Activated naive CD8-positive, alpha-beta T cell treated with anti-CD3 and anti-CD28 coated beads for 36 hours (primary cell): ENCODE measurements at places on chromosomes 11 and 22.

DNA sequence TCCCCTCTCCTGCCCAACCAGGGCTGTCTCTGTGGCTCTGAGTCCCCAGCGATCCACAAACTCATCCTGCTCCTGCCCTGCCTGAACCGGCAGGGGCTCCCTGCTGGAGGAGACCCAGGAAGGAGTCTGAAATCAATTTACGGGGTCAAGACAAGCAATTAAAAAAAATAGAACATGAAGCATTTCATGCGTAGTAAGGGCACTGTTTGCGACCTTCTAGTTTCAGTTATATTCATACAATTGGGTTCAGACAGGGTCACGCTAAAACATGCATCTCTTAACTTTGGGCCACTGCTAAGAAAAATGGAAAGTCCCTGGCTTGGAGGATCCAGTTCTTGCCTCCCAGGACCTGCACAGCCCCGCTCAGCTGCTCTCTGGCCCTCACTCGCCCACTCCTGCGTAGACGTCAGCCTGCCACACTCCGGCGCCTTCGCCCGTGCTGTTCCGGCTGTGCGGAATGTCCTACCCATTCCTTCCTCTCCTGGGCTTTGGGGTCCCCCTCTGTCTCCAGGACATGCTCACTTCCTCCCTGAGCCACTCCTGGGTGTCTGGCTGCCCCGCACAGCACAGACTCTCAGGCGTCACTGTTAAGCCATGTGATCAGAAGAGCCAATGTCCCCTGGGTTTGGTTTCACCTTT is 12.8 kb downstream of the NFAM1 start:
- no peak for DNase-seq

DNA sequence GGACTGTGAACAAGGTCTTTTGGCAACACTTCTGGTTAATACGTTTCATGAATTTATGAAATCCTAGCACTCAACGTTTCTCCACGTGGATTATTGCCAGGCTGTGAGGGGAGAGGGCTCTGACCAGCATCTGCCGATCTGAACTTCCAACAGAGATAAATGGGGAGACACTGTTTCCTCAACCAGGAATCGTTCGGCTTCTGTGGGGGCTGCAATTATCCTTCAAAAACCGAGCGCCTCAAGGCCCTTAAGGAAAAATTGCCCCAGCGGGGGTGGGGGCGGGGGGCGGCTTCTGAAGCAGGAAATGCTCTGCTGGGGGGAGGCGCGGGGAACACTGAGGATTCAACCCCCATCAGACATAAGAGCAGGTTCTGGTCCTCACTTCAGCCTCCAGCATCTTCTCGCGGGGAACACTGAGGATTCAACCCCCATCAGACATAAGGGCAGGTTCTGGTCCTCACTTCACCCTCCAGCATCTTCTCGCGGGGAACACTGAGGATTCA is 155.6 kb downstream of the BRD1 start:
- no peak for DNase-seq

DNA sequence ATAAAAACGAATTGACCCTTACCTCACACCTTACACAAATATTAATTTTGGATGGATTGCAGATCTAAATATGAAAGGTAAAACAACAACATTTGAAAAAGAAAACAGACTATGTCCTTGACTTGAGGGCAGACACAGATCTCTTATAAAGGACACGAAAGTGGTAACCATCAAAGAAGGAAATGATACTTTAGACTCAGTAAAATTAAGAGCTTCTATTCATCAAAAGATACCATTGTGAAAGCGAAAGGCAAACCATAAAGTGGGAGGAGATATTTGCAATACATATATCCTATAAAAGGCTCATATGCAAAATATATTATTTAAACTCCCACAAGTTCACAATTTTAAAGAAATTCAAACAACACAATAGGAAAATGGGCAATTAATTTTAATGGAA is 5.0 kb downstream of the HEPACAM start:
- DNase-seq: no peak

DNA sequence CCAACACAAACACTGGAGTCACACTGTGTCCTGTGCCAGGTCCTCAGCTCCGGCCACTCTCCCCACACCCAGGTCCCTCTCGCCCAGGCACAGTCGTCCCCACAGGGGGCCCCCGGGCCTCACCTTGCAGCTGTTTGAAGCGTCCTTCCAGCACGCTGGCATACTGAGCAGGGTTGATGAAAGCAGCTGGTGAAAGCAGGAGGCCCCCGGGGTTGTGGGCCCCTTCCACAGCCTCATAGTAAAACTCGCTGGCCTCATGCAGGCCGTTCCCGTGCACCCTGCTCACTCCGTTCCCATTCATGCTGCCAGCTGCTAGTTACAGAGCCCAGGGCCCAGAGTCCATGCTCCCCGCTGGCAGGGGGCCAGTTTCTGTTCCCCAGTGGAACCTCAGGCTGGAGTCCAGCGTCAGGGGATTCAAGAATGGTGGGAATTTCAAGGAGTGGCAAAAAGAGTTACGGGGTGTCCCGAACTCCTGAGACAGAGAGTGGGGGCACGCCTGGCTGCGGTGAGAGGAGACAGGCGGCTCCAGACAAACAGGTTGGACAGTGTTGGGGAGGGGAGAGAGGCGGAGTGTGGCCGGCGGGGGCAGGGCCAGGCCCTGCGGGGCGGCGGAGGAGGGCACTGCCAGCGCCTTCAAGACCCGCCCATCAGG is 10.6 kb downstream of the SPTBN2 start:
- no peak for DNase-seq

DNA sequence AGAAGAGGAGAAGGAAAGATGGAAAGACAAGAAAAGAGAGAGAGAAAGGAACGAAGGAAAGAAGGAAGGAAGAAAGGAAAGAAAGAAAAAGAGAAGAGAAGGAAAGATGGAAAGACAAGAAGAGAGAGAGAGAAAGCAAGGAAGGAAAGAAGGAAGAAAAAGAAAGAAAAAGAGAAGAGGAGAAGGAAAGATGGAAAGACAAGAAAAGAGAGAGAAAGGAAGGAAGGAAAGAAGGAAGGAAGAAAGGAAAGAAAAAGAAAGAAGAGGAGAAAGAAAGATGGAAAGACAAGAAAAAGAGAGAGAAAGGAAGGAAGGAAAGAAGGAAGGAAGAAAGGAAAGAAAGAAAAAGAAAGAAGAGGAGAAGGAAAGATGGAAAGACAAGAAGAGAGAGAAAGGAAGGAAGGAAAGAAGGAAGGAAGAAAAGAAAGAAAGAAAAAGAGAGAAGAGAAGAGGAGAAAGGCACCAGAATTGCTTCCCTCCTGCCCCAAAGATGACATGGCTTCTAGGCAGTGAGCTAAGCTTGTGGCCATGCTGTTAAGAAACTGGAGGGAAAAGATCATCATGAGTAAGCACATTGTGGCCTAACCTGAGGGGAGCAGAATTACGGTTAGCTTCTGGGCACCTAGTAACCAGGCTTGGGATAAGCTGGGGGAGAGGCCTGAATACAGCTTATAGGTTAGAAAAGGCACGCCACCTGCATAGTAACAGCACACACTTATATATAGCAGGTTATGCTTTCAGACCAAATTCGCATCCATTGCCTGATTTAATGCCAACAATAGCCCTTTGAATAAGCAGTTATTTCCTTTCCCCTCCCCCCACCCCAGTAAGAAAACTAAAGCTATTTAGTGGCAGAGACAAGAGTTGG is 2.3 kb upstream of the ST3GAL4 start:
- DNase-seq: no peak

GRCh38 chr11:36628141-36628540 is 30.1 kb upstream of the RAG2 start:
- DNase-seq: no peak

DNA sequence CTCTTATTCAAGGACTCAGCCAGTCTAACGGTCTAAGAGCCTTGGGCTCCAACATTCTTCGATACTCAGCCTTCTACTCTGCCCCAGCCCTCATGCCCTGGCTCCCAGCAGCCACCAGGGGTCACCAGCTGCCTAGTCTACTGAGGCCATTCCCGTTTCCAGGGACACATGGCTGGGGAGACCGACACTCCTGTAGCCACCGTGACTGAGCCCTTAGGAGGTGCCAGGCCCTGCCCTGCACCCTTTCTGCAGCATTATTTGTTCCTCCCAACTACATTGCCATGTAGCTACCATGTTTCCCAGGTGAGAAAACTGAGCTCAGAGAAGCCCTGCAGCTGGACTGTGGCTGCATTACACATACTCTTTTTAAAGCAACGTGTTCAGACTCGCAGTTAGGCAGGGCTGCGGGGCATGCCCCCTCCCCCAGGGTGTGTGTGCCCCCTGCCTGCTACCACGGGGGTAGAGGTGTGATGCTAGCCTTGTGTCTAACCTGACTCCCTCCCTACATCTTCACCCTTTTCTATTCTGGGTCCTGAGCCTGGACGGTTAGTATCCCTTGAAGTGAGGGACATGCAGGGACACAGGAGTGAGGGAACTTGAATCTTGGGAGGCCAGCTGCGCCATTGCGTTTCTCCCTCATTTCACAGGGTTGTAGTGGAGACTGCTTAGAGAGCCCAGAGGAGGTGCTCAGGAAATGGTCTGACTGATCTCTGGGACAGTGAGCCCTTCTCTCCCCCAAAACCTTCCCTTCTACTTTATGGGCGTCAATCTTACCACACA is 17.5 kb downstream of the ATG16L2 start:
- DNase-seq: peak; percentile 50

- DNase-seq: no peak
These were observed 155.6 kb upstream of the NCAM1 start for GRCh38 chr11:112805658-112806057.
